ENCODE measurements at places on chromosomes 1 and 21.
A peak's percentile ranks its signal among the peaks of the same experiment; 100 is the strongest.

DNA sequence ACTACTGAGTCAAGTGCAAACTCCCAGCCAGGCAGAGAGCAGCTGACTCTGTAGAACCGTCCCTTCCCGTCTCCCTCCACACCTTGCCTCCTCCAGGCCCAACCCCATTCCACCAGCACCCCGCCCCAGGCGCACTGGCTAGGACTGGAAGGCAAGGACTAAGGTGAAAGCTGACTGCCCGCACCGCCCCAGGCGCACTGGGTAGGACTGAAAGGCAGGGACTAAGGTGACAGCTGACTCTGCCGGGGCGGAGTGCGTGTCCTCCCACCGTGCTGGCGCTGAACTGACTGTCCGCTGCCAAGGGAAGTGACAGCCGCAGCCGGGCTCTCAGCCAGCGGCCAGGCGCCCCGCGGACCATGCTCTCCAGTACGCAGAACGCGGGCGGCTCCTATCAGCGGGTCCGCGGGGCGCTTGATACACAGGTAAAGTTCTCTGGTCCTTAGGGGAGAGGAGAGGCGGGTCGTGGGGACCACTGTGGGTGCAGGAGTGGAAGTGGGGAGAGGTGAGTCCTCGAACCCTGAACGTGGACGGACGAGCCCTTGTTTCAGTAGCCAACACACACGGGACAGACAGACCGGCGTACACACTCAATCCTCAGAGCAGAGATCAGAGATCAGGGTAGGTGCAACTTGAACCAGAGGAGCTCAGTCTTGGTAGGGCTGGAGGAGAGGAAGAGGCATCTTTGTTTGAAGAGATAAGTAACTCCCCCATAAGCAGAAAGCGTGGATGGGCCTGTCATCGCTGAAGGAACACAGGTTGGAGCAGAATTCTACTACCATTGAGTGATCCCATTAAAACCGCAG is 58.0 kb downstream of the RBM11 start:
- DNase-seq: no peak

DNA sequence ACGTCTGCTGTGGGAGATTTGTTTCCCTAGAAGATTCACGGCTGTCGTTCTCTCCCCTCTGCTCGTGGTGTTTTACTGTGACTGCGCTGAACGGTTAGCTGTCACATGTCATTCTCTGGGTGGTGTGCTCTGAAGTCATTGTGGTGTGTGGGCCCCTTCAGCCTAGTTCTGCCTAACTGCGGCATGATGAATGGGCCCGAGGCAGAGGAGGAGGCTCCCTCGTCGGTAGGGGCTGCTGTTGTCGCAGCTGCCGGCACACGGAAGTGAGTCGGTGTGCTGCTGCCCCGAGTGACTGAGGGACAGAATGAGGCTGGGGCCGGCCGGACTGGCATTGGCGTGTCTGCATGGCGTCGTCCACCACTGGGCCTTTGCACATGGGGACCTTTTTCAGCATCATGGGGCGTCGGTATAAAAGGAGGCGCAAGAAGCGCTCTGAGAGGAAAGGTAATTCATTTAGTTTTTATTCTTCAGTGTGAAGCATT is 77.9 kb downstream of the ADARB1 start:
- DNase-seq: no peak

DNA sequence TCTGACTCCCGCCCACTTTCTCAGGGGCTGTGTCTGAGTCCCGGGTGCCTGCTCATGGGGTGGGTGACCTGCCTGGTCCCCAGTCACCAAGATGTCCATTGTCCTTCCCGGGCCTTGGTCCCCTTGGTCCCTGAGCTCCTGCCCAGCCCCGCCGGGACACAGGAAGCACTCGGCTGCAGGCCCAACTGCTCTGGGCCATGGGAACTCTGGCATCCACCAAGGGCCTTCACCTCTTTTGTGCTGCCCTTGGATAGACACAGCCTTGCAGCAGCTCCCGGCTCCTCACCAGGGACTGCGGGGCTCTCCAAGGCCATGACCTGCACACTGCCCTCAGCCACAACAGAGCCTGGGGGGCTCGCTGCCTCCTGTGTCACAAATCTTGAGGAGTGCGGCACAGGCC is 22.1 kb upstream of the MX1 start:
- no peak for DNase-seq

GRCh38 chr1:113140588-113141446 is 67.8 kb downstream of the LRIG2 start:
- peak; percentile 43 for DNase-seq

DNA sequence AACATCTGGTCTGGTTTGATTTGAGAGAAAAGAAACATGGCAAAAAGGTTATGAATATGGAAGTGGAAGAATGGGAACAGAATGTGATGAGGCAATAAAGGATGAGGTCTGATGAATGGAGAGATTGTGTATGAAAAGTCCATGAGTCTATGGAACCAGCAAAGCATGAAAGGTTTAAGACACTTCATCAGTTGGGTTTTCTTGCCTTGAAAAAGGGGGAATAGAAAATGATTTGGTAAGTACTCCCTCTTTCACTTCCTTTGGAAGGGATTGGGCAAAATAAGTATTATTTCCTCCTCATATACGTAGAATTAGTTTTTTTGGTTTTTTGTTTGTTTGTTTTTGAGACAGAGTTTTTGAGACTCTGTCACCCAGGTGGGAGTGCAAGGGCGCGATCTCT is 155.8 kb downstream of the TRIM33 start:
- DNase-seq: no peak

GRCh38 chr21:17709266-17709611 is 96.5 kb upstream of the BTG3 start:
- DNase-seq: no peak
